ENCODE measurements at places on chromosomes 2 and 18.

GRCh38 chr2:230869914-230870543 is 5.3 kb downstream of the ITM2C start:
- no peak for DNase-seq

DNA sequence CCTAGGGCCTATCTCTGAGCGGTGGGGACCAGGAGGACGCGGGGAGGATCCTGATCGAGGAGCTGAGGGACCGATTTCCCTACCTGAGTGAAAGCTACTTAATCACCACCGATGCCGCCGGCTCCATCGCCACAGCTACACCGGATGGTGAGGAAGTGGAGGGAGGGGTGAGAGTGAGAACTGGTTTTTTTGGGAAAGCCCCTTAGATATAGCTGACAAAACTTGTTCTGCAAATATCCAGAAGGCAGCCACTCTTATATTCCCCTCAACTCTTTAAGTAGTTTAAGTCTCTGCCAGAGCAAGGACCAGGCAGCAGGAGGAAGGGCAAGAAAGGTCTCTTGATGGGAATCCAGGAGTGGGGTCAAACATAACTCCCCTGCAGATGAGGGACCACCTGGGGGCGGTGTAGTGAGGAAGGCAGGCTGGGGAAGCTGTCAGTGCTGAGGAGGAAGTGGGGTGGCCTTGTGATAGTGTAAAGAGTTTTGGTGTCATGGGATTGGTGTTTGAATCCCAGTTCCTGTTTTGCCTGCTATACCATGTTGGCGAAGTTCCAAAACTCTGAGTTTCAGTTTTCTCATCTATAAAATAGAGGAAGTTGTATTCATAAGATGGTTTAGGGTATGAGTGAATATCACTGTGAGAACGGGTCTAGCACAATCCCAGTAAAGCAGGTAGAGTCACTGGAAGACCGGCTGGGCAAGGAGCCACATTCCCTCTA is 3.4 kb downstream of the NAGK start:
- peak; percentile 13 for DNase-seq

DNA sequence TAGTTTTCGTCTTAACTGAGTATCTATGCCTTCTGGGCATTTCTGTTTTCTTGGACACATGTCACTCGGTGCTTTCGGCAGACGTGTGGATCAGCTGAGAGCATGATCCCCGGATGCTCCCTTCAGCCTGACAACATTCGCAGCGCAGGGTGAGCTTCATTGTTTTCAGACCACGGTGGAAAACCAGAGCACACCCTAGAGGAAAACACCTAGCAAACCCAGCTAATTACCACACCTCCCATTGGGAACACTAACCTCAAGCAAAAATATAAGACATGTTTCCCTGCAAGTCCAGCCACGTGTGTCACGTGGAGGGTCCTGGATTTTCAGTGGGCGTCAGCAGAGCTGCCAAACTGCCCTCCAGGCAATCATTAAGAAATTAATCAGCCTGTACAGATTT is 31.0 kb downstream of the ANKRD29 start:
- no peak for DNase-seq

DNA sequence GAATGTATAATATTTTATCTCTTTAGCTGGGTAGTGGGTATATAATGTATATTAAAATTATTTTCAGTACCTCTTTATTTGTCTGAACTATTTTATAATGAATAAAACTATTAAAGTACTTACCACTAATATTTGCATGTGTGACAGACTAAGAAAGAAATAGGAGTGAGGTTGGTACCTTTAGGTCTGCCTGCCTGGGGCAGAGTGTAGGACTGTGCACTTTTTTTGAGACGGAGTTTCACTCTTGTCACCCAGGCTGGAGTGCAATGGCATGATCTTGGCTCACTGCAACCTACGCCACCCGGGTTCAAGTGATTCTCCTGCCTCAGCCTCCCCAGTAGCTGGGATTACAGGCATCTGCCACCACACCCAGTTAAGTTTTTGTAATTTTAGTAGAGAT is 18.8 kb downstream of the NCOA1 start:
- DNase-seq: no peak

- DNase-seq: no peak
Observed at GRCh38 chr2:127510073-127510472, 16.2 kb downstream of the IWS1 start.

GRCh38 chr18:4068552-4069158 is 386.5 kb downstream of the DLGAP1 start:
- no peak for DNase-seq

GRCh38 chr18:57629422-57629821 is 7.8 kb upstream of the NARS1 start:
- no peak for DNase-seq

- no peak for DNase-seq
Observed at GRCh38 chr2:241036964-241037421, 38.6 kb downstream of the SNED1 start.

DNA sequence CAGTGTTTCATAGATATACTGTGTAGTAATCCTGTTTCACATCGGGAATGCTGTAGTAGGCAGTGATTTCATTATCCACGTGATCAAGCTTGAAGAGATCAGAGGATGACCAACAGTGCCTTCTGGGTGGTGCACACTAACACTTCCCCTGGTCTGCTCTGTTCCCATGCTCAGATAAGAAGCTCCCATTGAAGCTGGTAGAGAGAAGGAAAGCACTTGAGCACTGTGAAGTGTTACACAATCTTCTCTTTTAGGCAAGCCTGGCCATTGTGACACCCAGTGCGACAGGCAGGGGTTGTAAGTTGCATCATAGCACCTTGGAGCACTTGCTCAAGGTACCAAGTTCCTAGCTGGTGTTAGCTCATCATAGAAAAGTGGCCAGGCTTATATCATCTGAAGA is 30.6 kb upstream of the GPD2 start:
- DNase-seq: no peak

DNA sequence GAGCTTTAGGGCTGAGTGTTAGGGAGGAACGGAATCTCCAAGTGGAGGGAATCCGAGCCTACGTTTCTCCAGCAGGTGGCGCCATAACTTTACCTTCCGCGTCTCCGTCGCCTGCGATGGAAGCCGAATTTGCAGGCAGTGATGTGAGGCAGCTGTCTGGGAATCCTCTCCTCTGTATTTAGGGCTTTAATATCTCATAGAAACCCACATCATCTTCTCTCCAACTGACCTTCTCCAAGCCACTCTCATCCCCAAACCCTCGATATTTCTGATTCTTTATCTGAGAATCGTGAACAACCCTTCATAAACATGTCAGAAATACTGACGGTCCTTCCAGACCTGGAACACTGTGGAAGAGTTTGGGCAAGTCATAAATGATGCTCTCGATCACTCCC is 27.5 kb downstream of the SIX2 start:
- peak; percentile 42 for DNase-seq

- no peak for DNase-seq
Observed at GRCh38 chr2:227772197-227772661, 26.5 kb downstream of the SCYGR8 start.

DNA sequence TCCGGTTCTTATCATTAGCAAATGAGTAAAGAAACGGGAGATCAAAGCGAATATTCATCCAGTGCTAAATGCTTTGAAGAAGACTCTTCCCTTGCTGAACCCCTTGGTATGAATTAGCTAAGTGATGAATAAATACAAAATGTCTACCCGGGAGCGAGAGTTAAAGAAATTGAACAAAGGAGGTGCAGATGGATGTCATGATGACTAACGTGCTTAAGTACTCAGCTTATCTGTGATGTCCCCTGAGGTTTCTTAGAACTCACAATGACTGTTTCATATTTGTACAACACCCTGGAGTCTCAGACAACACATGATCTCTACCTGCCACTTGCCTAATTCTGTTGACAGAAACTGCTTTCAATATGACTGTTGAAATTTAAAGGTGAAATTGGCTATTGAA is 148.5 kb downstream of the TMEM200C start:
- no peak for DNase-seq

DNA sequence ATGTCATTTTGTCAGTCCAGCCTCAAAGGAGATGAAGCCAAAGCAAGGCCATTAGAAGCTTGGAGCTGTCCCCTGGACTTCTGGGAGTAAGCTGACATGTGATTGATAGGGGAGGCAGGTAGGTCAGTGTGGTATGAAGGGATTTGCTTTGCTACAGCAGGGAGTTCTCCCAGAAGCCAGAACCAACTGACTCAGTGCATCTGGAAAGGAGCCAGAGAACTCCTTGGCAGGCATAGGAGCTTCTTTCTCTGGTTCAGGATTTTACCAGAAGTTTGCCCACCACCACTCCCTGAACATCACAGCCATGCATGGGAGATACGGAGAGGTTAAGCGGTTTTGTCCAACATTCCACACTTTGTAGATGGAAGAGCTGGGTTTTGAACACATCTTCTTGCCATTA is 24.5 kb upstream of the KCNE4 start:
- DNase-seq: no peak

- no peak for DNase-seq
Observed at GRCh38 chr2:202717598-202718310, 83.0 kb downstream of the FAM117B start.

- DNase-seq: no peak
Observed at GRCh38 chr18:24388957-24389356, 8.7 kb downstream of the OSBPL1A start.

GRCh38 chr2:182810087-182810486 is 56.4 kb downstream of the FRZB start:
- DNase-seq: no peak

DNA sequence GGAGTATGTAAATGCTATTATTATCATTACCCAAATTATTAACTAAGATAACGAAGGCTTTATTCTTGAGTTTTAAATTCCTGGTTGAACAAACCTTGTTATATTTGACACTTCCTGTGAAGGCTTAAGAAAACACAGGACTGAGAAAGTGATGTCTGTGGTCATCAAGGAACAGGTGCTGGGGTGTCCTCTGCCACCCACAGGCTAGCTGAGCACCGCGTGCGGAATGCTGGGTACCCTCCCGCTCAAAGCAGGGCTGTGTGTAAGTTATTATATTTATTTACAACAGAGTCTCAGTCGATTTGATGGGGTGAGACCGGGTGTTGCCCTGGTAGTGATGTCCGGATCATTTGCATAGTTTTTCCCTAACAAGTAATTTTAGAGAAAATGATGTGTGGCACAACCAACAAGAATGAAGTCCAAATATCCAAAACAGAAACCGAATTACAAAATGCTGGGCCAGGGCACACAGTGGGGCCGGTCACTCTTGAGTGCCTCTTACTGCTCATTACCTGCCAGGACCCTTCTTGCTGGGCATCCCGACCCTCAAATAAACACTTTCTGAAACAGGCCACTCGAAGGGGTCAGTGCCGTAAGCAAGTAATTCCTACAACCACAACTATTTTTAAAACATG is 49.2 kb downstream of the TMEM18 start:
- DNase-seq: no peak

Data from activated naive CD8-positive, alpha-beta T cell treated with anti-CD3 and anti-CD28 coated beads, Interleukin-2, amount 50 U/mL, for 16 hours (primary cell).